ENCODE measurements at places on chromosomes 13 and 19.

GRCh38 chr13:29521336-29521735 lies 74.2 kb downstream of the SLC7A1 start:
- no peak for DNase-seq

DNA sequence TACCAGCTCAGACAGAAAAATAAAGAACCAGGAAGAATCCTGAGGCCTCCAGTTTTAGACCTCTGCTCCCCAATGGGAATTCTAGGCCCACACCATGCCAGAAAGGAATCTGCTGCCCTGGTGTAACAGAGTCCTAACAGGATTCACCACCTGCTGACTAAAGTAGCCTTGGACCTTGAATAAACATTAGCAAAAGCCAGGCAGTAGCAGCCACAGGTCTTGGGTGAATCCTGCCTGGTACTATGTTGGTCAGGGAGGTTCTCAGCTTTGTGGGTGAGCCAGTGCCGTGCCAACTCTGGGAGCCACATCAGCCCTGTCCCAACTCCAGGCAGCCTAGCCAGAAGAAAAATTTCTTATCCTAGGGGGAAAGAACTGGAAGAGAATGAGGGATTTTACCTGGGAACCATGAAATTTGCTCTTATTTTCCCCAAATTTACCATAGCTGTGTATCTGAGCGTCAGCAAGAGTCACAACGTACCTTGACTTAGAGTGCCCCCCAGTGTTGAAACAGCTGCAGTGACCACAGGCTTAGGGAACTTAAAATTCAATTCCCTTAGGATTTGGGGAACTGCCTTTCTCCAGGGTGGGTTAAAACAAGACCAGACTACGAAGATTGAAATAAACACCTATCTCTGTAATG lies 1895.6 kb upstream of the PRR20A start:
- DNase-seq: no peak

GRCh38 chr19:5308451-5309437 lies 31.9 kb downstream of the PTPRS start:
- DNase-seq: no peak

DNA sequence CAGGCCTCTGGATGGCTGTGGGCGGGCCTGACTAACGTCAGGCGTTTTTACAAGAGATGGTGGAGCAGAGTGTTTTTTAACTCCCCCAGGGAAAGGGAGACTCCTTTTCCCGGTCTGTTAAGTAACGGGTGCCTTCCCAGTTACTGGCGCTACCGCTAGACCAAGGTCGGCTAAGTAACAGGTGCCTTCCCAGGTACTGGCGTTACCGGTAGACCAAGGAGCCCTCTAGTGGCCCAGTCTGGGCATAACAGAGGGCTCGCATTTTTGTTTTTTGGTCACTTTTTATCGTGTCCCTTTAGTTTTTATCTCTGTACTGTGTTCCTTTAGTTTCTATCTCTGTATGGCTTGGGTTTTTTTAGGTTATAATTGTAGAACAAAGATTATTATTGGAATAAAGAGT lies 10.0 kb downstream of the ZNF383 start:
- DNase-seq: no peak

GRCh38 chr13:41509971-41510370 lies 52.6 kb downstream of the RGCC start:
- no peak for DNase-seq

GRCh38 chr19:51702103-51702824 lies 9.1 kb downstream of the SPACA6 start:
- no peak for DNase-seq

DNA sequence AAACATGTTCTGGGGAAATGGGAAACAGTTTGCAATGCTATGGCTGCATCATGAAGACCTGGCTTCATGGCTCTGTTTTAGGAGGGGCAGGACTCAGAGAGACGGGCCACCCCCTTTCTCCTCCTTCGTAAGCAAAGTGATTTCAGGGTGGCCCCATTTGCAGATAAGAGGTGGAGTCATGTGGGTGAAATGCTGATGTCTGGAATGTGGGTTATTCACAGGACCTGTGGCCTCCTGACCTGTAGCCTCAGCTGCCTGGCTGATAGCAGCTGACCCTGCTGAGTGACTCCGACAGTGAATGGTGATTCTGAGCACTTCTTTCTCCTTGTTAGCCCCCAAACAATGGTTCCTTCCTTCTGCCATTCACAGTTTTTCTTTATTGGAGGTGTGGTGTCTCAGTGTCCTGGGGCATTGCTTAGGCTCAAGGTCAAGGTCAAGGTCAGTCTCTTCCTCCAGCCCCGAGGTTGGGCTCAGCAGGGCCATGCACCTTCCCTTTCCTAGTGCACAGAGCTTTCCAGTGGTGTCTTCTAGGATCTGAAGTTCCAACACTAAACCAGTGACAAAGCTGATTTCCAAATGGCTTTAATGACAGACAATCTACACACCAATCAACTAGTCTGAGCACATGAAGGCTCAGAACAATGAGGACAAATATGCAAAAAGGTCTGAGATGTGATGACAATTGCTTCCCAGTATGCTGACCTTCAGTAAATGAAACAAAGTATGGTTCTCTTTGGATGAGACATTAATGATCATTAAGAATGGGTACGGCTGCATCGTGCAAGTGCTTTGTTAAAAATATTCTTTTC lies 49.6 kb upstream of the ANKRD10 start:
- no peak for DNase-seq

DNA sequence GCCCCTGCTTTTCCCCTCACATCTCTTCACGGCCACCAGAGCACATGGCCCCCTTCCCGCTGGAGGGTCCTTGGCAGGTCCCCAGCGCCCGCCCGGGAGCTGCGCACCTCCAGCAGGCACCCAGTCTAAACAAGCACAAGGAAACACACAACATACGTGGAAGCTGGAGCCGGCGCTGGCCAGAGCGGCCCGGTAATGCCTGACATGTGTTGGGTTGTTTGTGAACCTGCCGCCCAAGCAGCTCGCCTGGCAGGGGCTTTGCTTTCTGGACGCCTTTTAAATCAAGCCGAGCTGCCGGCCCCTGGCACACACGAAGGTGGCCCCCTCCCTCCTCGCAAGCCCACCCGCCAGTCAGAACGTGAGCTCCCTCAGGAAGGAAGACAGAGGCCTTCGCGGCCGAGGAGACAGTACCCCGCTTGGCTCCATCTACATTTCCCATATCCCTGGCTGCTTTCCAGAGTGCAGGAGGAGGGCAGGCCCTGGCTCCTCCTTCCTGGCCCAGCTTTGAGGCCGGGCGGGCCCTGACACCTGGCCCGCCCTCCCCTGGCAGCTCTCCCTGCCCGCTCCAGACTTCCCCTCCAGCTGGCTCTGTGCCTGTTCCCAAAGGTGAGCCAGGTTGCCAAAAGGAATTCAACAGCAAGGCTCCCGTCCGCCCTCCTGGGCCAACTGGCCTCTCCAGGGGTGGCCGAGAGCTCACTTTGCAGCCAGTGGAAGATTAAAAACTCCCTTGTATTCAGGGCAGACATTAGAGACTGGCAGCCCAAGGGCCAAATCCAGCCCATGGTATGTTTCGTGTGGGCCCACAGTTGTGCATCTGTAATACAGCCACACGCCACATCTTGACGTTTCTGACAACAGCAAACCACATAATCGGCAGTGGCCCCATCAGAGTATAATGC lies 28.7 kb downstream of the COMP start:
- DNase-seq: no peak

DNA sequence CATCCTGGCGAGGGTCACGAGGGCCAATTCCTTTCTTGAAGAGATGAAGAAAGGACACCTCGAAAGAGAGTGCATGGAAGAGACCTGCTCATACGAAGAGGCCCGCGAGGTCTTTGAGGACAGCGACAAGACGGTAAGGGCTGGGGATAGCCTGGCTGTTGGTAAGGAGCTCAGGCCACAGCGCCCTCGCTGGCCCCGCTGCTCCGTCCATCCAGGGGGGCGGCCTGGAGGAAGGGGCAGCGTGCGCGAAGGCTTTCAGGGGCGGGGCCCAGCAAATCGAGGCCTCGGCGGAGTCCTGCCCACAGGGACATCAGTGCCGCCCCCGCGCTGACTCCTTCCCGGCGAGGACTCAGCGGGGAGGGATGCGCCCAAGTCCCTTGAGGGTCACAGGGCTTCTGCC lies 6.9 kb downstream of the F10 start:
- no peak for DNase-seq

GRCh38 chr19:42091742-42092141 lies 15.8 kb downstream of the ZNF574 start:
- DNase-seq: no peak

DNA sequence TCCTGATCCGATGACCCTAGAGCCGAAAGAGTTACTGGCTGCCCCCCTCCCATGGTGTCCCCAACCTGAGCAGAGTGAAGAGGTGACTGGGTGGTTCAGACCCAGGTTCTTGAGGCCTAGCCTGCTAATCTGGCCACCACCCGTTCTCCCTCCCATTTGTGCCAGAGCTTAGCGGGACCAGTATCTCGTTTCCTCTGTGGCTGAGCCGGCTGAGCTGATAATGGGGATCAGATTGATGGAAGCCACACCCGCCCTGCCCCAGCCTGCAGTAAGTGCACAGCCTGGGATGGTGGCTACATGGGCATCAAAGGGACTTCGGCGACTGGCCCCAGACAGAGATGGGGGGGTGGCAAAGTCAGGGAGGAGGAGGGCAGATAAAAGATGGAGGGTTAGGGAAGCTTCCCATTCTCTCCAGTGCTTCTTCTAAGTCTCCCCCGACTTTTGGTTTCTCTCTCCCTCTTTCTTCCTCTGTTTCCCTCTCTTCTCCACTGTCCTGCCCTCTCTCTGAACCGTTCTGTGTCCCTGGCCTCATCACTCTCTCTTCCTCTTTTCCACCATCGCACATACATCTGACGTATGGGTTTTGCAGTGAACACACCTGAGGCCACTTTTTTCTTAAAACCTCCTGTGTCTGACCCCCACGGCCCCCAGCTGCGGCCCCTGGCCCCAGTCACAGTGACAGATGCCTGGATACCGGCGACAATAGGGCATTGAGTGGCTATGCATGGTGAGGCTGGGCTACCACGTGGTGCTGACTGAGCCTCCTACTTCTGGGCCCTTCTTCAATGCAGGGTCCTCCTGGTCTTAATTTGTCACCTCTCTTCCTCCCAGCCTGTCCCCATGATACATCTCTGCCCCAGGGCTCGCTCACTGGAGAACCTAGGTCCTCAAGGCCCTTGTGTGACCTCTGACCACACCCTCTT lies 2.4 kb downstream of the ELAVL3 start:
- no peak for DNase-seq

GRCh38 chr13:38173403-38173802 lies 176.2 kb upstream of the UFM1 start:
- DNase-seq: no peak

GRCh38 chr19:6018786-6019185 lies 40.8 kb upstream of the RANBP3 start:
- no peak for DNase-seq
